ENCODE measurements at places on chromosomes 12 and 14.

- no peak for DNase-seq
Measured at GRCh38 chr12:123941624-123942237, 30.9 kb downstream of the CCDC92 start.

DNA sequence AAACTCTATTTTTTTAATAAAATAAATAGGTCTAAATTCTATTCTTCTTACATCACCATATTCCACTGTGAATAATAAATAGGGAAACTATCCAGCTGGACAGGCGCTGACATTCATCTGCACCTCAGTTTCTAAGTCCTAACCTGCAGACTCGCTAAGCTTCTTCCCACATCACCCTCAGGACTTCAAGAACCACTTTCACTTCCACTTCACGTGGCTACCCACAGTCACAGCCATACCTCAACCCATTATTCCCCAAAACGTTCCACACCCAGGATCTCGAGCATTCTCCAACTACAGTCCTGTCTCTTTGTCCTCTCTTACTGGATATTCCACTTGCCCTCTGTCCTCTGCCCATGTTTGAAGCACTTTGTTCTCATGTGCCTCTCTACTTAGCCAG is 71.1 kb downstream of the C2CD5 start:
- no peak for DNase-seq

DNA sequence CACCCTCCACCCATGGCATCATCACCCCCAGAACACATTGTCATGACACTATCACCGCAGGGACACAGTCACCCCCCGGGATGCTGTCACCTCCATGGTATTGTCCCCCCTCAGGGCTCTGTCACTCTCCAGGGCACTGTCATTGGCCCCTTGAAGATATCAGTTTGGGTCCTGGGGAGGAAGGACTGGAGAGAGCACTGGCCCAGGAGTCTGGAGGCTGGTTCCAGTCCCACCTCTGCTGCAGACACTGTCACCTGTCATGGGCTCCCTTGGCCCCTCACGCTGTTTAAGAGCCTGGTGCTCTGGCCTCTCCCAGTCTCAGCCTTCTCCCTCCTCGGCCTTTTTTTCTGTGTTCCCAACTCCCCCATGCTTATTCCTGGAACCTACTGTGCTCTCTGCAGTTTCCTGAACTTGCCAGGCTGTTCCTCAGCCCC is 31.9 kb downstream of the SERPINA3 start:
- DNase-seq, result no peak

DNA sequence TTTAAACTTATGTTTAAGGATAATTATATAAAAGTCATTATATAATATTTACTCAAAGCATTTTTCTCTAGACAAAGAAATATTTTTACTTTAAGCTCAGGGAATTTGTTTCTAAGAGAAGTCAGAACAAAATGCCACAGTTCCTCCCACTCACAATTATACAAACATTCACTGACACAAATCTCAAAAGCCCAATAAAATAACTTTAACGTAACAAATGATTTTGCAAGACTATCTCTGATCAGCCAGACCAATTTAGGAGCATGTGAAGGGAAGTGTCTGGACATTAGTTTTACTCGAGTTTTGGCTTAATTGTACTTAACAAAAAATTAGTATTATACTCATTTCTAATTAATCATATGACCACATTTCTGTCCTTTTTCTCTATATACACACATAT is 41.2 kb downstream of the COCH start:
- no peak for DNase-seq

DNA sequence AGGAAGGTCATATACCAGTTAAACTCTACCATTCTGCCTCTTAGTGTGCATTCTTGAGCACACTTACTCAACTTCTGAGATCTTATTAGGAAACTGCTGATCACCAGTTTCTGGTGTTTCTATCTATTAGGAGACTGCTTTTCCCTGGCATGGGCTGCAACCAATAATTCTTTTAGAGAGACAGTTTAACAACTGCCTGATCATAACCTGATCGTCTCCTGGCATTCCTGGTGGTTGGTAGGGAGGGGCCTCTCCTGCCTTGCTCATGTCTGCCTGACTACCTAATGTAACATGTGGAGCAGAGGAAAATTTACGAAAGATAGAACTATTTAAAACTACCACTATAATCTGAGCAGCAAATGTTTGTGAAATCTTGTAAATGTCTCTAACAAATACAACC is 75.3 kb upstream of the MGAT4C start:
- no peak for DNase-seq

DNA sequence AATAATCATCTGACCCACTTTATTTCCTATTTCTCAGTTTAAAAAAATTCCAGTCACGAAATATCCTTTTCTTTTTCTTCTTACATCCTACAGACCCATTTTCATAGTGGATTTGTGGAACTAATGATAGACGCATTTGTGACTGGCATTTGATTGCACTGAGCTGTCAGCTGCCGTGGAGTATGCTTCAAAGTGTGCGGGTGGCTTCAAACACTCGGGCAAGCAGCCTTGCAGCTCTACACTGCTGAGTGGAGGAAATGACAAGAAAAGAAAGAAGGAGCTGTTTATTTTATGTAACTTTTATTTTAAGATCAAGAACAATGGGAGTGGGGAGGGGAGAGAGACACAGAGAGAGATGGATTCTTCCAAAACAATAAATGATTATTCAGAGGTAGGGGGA is 112.8 kb upstream of the NAP1L1 start:
- no peak for DNase-seq

GRCh38 chr12:2698566-2698965 is 96.2 kb upstream of the FKBP4 start:
- DNase-seq, result no peak

- no peak for DNase-seq
Measured at GRCh38 chr12:111287125-111287900, 81.6 kb downstream of the PHETA1 start.

DNA sequence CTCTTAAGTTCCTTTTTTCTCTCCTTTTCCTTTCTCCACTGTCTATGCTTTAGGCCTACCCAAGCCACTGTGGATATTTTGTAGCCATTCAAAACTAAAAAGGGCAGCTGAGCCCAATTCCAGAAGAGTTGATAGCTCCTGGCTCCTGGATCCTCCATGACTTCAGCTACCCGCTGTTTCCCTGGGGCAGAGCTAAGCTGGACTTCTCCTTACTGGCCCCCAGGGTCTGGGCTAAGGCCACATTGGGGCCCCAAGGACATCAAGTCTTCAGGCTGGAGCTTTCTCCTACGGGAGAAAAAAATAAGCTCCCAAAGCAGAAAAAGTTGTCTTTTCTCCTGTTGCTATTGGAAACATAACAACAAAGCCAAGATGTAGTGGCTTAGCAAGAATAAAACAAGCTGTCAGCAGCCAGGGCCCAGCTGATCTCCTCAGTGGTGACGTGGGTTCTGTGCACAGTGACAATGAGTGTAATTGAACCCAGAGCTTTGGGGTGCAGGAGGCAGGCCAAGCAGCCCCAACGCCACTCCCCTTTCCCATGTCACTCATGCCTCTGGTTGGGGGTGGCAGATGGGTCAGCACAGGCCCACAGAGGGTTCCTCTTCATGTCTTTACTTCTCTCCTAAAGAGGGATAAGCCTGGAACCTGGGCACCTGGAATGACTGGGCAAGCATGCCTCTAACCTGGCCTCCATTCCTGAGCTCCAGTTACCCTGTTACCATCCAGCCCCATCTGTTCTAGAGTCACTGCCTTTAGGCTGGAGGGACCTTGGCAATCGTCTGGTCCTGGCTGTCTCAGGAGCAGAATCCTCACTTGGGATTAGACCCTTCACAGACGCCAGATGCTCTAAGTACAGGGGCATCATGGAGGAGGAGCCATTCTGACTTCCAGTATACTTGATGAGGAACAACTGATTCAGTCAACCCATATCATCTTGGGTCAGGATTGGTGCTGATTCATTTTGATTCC is 171.2 kb downstream of the ZFP36L1 start:
- DNase-seq, result no peak

DNA sequence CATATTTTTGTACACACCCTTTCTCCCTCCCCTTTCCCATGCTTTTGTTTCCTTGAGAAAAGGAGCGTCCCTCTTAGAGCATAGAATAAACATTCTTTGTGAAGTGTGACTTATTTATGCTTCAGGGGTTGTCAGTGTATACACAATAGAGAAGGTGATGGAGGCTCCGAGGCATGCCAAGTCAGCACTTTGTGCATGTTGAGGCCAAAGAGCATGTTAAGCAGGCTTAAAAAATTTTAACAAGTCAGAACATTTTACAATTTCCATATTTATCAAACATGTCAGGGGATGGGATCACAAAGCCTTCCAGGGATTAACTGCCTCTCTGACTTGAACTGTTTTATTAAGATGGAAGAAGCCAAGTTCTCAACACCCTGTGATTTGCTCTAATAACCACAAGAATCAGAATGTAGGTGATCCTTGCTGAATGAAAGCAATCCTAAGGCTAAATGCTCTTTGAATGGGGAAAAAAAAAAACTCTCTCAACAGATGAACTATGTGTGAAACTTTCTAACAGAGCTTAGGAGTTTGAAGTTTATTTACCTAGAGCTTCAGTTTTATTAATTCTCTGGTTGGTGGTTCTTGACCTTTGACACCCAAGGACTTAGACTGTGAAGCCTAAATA is 223.1 kb downstream of the RAD51B start:
- no peak for DNase-seq

DNA sequence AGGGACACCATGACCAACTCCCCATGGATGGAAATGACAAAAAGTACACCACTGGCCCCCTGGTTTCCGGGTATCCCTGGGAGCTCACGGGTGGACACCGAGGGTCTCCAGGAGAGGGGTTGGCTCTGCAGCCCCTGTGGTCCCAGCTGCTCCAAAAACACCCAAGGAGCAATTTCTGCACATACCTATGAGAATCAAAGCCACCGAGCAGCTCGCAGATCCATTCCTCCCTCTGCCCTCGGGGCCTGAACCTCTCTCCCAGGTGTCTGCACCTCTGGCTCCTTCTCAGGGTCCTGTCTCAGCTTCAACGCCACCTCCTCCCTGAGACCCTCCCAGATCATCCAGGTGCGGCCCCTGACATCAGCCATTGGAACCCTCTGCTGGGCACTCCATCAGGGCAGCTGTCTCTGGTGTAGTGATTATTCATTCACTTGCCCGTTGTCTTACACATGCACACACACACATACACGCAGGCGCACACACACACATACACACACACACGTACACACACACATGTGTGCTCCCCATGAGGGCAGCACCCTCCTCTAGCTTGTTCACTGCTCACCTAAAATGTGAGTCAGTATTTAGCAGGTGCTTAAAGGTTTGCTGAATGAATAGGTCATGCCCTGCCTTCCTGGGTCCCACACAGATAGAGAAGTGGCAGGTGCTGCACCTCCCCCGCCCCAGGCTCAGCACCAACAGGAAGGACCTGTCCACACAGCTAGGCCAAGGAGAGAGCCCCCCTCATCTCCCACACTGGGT is 5.9 kb downstream of the RIMBP2 start:
- no peak for DNase-seq

- DNase-seq, result peak; percentile 55
Measured at GRCh38 chr14:104138098-104138717, at the start of gene KIF26A. KIF26A (plus strand) TSS chr14:104138587; CDS start chr14:104138723, 136 bp downstream.

DNA sequence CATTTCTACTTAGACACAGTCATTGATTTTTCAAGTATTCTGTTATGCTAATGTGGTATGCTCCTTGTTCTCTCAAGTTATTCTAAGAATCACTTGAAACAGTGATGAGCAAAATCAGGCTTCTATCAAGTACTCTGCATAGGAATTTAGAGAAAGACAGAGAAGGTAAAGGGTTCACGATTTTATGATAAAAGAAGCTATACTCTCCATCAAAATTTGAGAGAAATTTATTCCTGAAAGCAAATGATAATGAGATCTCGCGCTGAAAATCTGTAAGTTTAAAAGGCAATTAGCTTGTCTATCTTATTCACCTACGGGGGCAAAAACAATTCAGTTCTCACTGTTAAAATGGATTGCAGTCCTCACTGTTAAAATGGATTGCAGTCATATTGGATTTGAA is 1404.3 kb upstream of the FLRT2 start:
- no peak for DNase-seq

- DNase-seq, result no peak
Measured at GRCh38 chr14:99612071-99612737, 8.2 kb upstream of the CCDC85C start.

DNA sequence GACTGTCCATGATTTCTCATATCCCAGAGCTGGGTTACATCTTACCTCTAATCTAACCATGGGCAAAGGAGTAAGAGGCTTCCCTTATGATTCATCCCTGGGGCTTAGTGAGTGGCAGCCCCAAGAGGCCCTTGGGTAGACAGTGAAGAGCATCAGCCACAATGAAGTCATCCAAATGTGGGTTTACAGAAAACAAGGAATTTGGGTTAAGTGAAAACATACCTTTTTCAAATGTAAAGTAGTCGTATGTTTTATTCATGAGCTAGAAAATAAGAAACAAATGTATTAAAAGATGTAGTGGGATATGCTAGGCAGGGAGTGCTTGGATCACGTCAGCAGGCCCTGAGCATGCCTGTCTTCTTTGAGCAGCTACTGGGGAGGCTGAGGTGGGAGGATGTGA is 54.0 kb upstream of the ELK3 start:
- DNase-seq, result no peak

DNA sequence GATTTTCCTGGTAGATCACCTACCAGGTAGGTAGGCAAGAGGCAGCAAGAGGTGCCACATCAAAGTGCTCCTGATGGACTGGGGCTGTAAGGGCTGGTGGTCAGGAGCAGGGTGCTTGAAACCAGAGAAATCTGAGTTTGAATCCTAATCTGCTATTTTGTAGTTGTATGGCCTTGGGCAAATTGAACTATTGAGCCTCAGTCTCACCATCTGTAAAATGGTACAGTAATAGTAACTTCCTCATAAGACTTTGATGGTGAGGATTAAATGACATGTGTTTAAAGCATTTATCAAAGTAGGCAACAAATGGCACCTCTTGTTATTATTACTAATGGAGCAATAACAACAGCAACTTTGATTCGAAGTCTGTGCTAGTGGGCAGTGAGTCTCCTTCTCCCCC is 32.0 kb downstream of the JDP2 start:
- DNase-seq, result no peak

DNA sequence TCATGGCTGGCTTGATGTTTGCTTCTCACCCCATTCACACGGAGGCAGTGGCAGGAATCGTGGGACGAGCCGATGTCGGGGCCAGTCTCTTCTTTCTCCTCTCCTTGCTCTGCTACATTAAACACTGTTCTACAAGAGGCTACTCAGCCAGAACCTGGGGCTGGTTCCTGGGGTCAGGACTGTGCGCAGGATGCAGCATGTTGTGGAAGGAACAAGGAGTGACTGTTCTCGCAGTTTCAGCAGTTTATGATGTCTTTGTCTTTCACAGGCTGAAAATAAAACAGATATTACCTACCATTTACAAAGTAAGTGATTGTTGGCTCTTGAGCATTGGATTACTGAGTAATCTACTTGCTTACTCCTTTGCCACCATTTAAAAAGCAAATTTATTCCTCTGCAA is 170.6 kb downstream of the TMTC2 start:
- no peak for DNase-seq

DNA sequence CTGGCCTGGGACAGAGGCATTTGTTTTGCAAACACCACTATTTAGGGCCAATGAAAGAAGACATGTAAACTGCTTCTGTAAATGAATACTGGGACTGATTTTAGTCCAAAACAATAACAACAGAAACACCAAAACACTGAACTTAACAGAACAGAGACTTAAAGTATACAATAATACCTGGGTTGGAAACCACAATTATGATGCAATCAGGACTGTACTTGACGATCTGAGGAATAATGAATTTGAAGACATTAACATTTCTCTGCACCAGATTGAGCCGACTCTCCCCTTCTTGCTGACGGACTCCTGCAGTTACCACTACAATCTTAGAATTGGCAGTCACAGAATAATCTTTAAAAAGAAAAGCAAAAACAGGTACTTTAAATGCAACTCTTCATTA is 13.9 kb downstream of the LDHB start:
- no peak for DNase-seq

- no peak for DNase-seq
Measured at GRCh38 chr14:97074856-97075255, 277.7 kb downstream of the VRK1 start.

Measured in pancreas (tissue), 10 donors.